ENCODE measurements at places on chromosomes 3 and 15.

GRCh38 chr15:81302701-81303109 lies 21.2 kb downstream of the STARD5 start:
- DNase-seq: no peak

- DNase-seq: no peak
Measured at GRCh38 chr3:70620956-70621355, 308.5 kb upstream of the MDFIC2 start.

DNA sequence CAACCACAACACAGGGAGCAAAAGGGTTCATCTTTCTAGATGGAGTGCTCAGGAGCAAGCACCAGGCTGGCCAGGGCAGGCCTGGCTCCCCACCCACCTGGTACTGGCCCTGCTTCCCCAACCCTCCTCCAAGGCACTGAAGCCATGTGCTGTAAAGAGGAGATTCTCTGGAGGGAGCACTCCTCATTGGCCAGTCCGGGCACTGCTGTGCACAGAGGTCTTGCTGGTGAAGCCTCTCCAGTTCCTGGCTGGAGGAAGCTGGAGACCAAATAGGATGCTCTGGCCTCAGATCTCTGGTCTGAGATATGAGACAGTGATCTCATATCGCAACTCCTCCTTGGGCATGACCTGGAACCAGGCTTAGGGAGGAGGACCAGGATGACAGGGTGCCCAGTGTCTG lies 7.7 kb upstream of the SEMA3F start:
- no peak for DNase-seq

- DNase-seq: no peak
Measured at GRCh38 chr3:11131371-11131770, 22.9 kb upstream of the HRH1 start.

GRCh38 chr15:76349301-76350070 lies 12.9 kb downstream of the ISL2 start:
- no peak for DNase-seq

DNA sequence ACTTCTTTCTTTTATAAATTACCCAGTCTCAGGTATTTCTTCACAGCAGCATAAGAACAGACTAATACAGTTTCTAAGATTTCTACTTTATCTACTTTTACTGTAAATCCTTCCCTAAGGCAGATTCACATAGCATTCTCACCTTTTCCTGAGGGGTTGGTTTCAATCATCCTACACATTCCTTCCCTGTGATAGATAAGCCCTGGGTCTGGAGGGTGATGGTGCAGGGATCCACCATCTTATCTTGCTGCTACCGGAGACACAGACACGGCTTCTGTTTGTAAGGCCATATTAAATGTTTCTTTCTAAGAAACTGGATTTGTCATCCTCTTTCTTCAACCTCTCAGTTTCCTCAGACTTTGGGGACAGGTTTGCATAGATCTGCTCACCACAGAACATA lies 6.1 kb downstream of the IQCF5 start:
- no peak for DNase-seq

- no peak for DNase-seq
Measured at GRCh38 chr15:67685008-67685599, 140.2 kb upstream of the SKOR1 start.

- no peak for DNase-seq
Measured at GRCh38 chr3:150106740-150107428, 136.2 kb upstream of the PFN2 start.

DNA sequence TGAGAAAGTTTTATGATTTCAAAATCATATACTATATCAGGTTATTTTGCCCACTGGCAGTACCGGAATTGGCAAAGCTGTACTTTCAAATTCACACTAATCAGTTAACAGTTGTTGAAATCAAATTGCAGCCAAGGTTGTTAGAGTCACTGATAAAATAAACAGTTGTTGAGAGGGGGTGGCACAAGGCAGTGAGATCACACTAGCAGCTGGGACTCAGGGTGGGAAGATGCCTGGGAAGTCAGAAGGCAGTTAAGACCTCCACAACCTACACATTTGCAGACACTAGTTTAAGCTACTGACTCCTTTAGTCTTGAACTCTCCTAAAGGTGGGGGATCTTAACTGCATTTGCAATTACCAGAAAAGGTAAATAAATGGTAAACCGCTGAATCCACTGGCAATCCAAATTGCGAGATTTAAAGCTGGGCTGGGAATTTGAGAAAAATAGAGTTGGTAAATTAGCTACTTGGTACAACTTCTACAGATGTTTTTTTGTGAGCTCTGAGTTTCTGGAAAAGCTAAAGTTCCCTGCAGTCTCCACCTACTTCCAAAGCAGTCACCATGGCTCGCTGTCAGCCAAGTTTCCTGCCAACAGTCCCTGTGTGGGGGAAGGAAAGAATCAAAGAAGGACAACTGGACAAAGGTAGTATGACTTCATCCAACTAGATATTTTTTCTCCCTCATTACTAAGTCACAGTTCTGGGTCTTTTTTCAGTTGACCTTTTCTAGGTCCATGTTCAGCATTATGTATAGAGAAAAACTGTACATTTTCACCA lies 105.7 kb downstream of the ZNF385D start:
- no peak for DNase-seq

DNA sequence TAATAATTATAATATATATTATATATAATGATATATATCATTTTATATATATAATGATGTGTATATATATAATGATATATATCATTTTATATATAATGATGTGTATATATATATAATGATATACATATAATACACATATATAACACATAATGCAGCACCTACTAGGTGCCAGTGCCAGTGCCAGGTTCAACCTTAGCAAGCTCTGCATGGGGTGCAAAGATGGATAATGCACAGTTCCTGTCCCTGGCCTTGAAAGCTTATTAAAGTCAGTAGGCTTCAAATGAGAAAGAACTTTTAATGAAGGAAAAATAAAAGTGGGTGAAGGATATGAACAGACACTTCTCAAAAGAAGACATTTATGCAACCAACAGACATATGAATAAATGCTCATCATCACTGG lies 192.7 kb upstream of the SLC2A2 start:
- DNase-seq: no peak

DNA sequence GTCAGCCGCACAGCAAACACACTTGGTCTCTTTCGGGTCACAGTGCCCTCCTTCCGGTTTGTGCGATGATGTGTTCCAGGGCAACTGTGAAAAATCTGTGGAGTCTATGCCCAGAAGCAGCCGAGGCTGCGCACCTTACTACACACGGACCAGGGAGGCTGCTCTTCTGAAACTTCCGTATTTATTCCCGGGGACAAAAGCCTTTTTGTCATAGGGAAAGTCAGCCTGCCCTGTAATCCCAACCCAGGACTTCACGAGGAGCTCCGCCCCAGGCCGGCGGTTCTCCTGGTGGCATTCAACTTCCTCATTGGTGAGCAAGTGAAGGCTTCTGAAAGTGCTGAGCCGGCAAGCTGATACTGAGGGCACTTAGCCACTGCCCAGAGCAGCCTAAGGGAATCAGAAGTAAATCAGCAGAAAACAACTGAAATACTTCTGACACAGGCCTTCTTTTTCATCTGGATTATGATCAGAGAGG lies 126.5 kb downstream of the FMN1 start:
- no peak for DNase-seq

- no peak for DNase-seq
Measured at GRCh38 chr15:100612539-100612938, 10.2 kb downstream of the ASB7 start.

GRCh38 chr3:125602752-125603649 lies 7.7 kb upstream of the OSBPL11 start:
- no peak for DNase-seq

DNA sequence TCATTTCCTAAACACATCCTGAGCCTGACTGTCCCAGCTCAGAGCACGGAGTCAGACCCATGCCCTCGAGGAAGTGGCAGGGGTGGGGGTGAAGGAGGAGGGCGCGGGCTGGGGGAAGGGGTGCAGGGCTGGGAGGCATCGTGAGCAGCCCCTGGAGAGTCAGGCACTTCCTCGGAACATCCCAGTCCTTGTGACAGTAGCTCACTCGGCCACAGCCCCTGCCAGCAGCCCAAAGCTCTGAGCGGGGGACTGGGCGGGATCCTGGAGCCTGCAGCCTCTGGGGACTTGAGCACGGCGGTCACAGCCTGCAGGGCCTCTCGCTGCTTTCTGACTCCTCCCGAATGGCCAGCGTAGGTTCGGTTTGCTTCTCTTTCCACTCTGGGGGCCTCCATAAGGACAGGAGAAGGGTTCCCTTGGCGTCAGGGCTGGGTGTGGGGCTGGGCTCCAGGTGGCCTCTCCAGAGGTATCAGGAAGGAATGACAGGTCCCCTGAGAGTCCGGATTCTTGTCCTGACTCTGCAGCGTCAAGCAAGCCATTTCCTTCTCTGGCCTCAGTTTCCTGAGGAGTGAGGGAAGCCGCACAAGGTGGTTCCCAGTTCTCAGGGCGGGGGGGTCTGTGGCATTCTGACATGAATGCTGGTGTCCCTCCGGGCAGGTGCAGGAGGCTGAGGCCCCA lies 20.9 kb downstream of the PSTPIP1 start:
- DNase-seq: no peak

DNA sequence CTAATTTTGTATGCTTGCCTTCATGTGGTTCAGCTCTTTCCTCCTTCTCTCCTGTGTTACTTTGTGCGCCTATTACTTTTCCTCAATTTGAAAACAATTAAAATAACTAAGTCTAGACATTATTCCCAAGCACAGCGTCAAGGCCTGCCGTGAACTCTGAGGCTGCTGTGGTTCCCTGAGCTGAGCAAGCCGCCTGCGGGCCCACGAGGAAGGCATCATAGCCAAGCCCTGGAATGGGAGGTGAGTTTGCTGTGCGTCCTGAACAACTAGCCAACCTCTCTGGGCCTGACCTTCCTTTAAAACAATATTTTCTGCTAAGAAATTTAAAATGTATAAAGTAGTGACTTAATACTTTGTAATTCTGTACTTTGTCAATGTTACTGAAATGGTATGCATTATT lies 327.2 kb downstream of the OCA2 start:
- no peak for DNase-seq

GRCh38 chr3:193008654-193009053 lies 91.0 kb upstream of the MB21D2 start:
- no peak for DNase-seq

DNA sequence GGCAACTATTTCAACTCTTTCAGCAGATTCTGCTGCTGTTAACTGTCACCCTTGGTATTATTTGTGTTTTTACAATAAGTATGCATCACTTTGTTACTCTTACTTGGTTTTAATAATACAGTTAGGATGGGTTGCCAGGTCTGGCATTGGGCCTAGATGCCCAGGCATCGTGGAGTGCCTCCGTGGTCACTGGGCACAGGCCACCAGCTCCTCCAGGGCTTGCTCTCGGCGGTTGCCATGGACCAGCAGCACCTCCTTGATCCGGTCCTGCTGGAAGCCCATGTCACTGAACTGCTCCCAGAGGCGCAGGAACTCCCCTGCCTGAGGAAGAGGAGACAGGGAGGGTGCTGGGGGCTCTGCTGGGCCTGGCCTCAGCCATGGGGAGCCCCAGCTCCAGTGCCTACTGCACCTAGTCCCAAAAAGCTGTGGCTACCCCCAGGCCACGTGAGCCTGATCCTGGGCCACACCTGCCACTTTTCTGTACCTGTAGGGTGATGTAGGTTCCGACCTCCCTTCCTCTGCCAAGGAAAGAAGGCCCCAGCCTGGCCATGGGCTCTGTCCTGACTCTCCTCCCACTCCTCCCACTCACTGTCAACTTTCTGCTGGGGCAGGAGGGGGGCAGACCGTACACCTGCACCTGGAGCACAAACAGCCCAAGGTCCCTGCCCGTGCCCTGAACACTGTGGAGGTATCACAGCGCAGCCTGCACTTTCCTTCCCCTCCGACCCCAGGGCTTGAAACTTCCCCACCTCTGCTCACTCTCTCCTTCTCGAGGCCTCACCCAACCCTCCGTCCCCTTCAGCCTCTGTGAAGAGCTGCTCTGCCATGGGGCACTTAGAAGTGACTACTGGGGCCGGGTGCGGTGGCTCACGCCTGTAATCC lies 16.6 kb downstream of the KBTBD13 start:
- no peak for DNase-seq

DNA sequence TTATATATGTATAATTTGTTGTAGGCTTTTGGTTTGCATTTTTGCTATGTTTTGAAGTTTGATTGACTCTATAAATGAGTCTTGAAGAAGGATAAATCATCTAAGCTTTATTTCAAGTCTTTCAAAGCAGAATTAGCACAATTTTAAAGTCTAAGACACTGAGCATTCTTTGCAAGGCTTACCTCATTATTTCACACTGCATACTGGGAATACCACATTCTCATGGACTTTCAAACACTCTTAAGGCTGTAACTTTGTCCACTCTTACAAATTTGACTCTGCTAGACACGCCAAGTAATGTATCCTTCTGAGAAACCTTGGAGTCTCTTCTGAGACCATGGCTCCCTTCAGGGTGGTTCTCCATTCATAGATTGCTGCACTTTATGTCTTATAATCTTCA lies 281.3 kb upstream of the COL8A1 start:
- DNase-seq: no peak

- DNase-seq: no peak
Measured at GRCh38 chr3:88744896-88745295, 362.5 kb upstream of the EPHA3 start.

DNA sequence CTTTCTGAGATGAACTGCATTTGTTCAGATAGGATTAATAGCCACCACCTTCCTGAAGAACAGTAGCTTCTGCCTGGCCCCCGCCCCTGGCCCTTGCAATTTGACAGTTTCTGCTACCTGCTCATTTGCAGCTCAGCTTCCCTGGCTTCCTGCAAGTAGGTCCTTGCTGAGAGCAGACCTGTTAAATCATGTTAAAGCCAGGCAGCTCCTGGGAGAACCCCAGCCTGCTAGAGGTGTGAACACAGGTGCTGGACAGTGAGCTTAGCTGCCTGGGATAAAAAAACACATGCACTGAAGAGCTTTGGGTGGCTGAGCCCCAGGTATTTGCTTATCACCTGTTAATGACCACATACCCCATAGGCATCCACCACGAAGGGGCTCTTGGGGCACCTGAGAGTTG lies 143.4 kb downstream of the PTPRG start:
- DNase-seq: no peak

GRCh38 chr3:45333549-45333948 lies 54.8 kb upstream of the LARS2 start:
- DNase-seq: no peak

GRCh38 chr15:27061739-27062138 lies 90.8 kb downstream of the GABRG3 start:
- no peak for DNase-seq

DNA sequence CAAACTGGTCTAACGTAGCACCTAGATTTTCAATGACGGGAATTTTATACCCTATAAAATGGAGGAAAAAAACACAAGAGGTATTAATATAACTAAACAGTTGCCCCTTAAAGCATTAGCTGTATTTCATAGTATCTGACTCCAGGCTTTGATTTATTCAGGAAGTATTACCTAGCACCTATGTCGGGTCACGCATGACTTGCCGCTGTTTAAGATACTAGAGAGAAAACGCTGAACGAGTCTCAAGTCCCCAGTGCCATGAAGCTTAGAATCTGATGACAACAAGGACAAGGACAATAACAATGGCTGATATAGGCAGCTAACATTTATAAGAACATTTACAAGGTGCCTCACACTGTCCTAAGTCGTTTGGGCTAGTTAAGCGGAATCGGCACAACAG lies 1.9 kb downstream of the SNRPA1 start:
- no peak for DNase-seq

DNA sequence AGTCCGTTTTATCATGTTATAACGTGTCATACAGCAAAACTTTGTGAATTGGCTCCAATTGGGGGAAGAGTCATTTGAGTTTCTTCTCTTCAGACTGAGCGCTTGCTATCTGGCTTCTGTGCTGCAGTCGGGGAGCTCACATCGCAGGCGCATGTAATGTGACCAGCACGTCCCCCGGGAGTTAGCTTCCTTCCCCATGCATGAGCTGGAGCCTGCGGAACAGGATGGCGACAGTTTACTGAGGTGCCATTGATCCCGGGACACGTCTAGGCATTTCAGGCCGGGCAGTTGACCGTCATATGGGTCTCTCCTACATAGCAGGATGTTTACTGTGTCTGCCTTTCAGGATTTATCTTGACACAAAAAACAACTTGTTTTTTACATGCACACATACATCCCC lies 44.8 kb downstream of the CMTM8 start:
- no peak for DNase-seq
